ENCODE measurements at places on chromosomes 7 and 10. TPM values are rescaled to one million over a fixed set of nuclear protein-coding genes. Genes with fewer than 3 reads are reported as not detected.

HTR5A gene
- total RNA-seq: not detected

DDIT4 gene
- 293 TPM for total RNA-seq

ZNF485 gene
- 1.6 TPM for total RNA-seq

MSS51 gene
- 2.9 TPM for total RNA-seq

CHN2 gene
- total RNA-seq: 10.1 TPM

ZNF735 gene
- total RNA-seq: not detected

SPDYE16 gene
- total RNA-seq: not detected

CCDC7 gene
- 12.0 TPM for total RNA-seq

CFAP69 gene
- 0.42 TPM for total RNA-seq

SEMA3E gene
- total RNA-seq: not detected

LRRC4 gene
- not detected for total RNA-seq

- peaks cover 2% of the 10 kb centered on the region for H3K36me3 ChIP-seq
- no peak for DNase-seq
- H3K4me1 ChIP-seq: peaks cover 21% of the 10 kb centered on the region
- no peak overlapping the region for H3K4me3 ChIP-seq
- no peak overlapping the region for H3K27ac ChIP-seq
- peaks cover under 1% of the 10 kb centered on the region for H3K27me3 ChIP-seq
Observed at GRCh38 chr7:73735528-73735905, 3.1 kb downstream of the ABHD11 start.

DNA sequence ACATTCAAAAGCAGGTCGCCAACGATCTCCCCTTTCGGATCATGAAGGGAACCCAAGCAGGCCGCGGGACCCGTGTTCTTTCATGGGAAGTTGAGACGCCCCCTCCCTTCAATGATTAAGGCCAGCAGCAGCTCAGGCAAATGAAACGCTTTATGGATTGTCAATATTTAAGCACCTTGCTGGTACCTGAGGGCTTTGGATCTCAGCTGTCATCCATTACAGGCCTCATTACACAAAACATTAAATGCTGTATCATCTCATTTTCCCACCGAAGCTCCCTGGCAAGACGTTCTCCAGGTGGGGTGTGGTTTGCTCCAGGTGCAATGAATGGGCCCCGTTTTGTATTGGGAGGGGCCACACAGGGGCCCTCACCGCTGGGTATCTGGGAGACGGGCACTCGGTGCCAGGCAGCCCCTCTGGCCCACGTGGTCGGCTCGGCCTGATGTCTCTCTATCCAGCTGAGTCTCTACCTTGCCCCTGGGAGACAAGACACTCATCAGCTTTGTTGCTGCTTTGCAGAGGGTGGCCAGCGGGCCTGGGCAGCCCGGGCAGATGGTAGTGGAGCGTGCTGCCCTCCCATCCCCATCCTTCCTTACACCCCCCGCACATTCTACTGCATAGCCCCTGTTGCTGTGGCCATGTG is 456.1 kb upstream of the FOXK1 start:
- H3K4me3 ChIP-seq: no peak overlapping the region
- no peaks in the 10 kb centered on the region for H3K4me1 ChIP-seq
- no peaks in the 10 kb centered on the region for H3K36me3 ChIP-seq
- no peak overlapping the region for H3K27ac ChIP-seq
- no peaks in the 10 kb centered on the region for H3K27me3 ChIP-seq

DNA sequence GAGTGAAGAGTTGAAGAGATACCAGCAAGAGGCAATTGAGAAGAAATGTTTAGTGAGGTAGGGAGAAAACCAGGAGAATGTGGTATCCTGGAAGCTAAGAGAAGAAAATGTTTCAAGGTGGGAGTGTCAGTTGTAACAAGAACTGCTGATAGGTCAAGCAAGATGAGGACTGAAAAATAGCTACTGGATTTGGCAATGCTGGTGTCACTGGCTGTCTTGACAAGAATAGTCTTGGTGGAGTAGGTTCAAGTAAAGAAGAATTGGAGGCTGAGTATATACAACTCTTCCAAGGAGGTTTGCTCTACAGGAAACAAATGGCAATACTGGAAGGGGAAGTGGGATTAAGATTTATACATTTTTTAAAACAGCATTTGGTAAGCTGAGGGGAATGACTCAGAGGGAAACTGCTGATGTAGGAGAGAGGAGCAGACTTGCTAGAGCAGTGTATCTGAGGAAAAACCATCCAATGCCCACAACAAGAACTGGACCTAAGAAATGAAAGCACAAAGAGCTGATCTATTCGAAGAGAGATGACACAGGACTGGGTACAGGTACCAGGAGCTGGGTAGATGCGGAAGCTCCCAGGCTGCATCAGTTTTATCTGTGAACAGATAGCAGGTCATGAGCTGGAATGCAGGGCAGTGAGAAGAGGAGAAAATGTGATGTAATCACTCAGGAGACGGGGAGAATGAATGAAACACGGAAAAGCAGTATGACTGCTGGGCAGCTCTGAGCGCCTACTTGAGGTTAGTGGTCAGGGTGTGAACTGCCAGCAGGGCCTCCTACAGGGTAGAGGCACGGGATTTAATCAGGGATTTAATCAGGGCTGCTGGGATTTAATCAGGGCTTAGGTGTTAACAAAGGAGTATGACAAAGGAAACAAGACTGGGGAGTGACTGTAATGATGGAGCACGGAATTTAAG is 34.5 kb downstream of the FAM25A start:
- no peak overlapping the region for H3K4me3 ChIP-seq
- no peak overlapping the region for H3K27ac ChIP-seq
- no peak for DNase-seq
- peaks cover 37% of the 10 kb centered on the region for H3K36me3 ChIP-seq
- H3K4me1 ChIP-seq: no peaks in the 10 kb centered on the region

GRCh38 chr7:34523226-34523918 is 134.6 kb upstream of the NPSR1 start:
- H3K36me3 ChIP-seq: no peaks in the 10 kb centered on the region
- no peak overlapping the region for H3K4me3 ChIP-seq
- no peak overlapping the region for H3K27ac ChIP-seq

- no peaks in the 10 kb centered on the region for H3K27me3 ChIP-seq
- H3K27ac ChIP-seq: no peak overlapping the region
- no peak overlapping the region for H3K4me3 ChIP-seq
- no peaks in the 10 kb centered on the region for H3K36me3 ChIP-seq
- H3K4me1 ChIP-seq: no peaks in the 10 kb centered on the region
Observed at GRCh38 chr7:81064426-81064825, 145.6 kb upstream of the SEMA3C start.

- peaks cover 1% of the 10 kb centered on the region for H3K36me3 ChIP-seq
- H3K4me3 ChIP-seq: no peak overlapping the region
Observed at GRCh38 chr7:98616381-98617050, 569 bp upstream of the NPTX2 start.

DNA sequence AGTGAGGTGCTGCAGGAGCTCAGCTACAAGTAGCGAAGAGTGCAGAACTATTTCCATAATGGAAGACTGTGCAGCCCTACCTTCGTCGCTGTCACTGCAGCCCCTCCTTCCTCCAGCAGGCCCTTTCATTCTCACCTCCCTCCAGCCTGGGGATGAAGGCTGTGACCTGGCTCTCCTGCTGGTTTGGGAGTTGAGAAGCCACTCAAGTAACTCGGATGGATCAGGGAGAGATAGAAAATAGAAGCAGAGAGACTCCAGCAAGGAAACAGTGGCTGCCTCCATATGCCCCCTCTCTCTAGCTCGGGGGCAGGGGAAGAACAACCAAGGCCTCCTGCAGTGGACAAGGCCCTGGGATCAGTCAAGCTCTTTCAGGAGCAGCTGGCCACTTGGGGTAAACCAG is 37.4 kb upstream of the NPFFR1 start:
- no peak overlapping the region for H3K4me3 ChIP-seq
- H3K27me3 ChIP-seq: no peaks in the 10 kb centered on the region
- peaks cover 41% of the 10 kb centered on the region for H3K4me1 ChIP-seq
- DNase-seq: no peak

GRCh38 chr7:22771194-22771871 is 44.3 kb downstream of the IL6 start:
- no peak overlapping the region for H3K4me3 ChIP-seq
- H3K4me1 ChIP-seq: no peaks in the 10 kb centered on the region
- DNase-seq: no peak
- H3K27ac ChIP-seq: no peak overlapping the region
- peaks cover 64% of the 10 kb centered on the region for H3K27me3 ChIP-seq
- H3K36me3 ChIP-seq: no peaks in the 10 kb centered on the region

DNA sequence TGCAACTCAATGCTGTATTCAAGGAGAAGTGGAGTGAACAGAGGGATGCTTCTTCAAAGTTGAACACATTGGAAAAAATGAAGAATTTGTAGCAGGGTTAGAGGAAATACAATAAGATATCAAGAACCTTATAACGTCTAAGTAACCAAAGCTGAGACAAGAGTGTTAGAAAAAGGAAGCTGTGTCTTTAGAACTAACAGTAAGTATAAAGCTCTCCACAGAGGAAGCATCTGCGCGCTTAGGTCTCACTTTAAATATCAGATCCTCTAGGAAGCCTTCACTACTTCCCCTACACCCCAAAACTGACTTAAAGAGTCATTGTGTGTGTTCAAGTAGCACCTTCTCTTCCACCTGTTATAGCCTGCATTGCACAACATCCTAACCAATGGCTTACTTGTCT is 43.0 kb downstream of the CH25H start:
- no peak for DNase-seq
- peak overlapping the region; percentile 73 for H3K4me3 ChIP-seq
- H3K4me1 ChIP-seq: peaks cover 30% of the 10 kb centered on the region
- peak overlapping the region; percentile 91 for H3K27ac ChIP-seq
- peaks cover 5% of the 10 kb centered on the region for H3K36me3 ChIP-seq

- DNase-seq: no peak
- no peak overlapping the region for H3K27ac ChIP-seq
- H3K36me3 ChIP-seq: no peaks in the 10 kb centered on the region
- H3K27me3 ChIP-seq: no peaks in the 10 kb centered on the region
Observed at GRCh38 chr10:116011929-116012328, 261.1 kb downstream of the GFRA1 start.

GRCh38 chr10:124989526-124989925 is 47.6 kb downstream of the ZRANB1 start:
- H3K4me1 ChIP-seq: no peaks in the 10 kb centered on the region
- H3K36me3 ChIP-seq: peaks cover 9% of the 10 kb centered on the region
- no peaks in the 10 kb centered on the region for H3K27me3 ChIP-seq
- no peak overlapping the region for H3K27ac ChIP-seq
- DNase-seq: no peak
- H3K4me3 ChIP-seq: no peak overlapping the region

DNA sequence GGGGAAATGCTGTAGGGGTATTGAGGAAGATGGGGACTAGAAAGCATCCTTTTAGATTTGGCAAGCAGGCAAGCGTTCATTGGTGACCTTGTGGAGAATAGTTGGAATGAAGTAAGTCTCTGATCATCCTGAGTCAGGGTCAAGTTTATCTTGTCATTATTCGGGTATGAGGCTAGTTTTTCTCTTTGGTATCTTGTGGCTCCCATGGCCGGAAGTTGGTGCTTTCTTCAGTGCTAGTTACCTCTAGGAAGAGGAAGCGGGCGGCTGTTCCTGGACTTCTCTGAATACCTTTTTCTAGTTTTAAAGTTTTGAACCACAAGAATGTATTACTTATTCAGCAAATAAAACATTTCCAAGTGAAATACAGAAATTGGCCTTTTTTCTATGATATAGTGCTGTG is 9.2 kb downstream of the CREM start:
- H3K4me1 ChIP-seq: peaks cover 41% of the 10 kb centered on the region
- peak; percentile 73 for DNase-seq
- H3K36me3 ChIP-seq: peaks cover 3% of the 10 kb centered on the region
- peak overlapping the region; percentile 62 for H3K4me3 ChIP-seq

- peak overlapping the region; percentile 2 for H3K4me3 ChIP-seq
- peaks cover 48% of the 10 kb centered on the region for H3K4me1 ChIP-seq
- peaks cover 32% of the 10 kb centered on the region for H3K36me3 ChIP-seq
- DNase-seq: no peak
- no peaks in the 10 kb centered on the region for H3K27me3 ChIP-seq
- peak overlapping the region; percentile 5 for H3K27ac ChIP-seq
Observed at GRCh38 chr10:12193193-12193592, 2.5 kb downstream of the NUDT5 start.

DNA sequence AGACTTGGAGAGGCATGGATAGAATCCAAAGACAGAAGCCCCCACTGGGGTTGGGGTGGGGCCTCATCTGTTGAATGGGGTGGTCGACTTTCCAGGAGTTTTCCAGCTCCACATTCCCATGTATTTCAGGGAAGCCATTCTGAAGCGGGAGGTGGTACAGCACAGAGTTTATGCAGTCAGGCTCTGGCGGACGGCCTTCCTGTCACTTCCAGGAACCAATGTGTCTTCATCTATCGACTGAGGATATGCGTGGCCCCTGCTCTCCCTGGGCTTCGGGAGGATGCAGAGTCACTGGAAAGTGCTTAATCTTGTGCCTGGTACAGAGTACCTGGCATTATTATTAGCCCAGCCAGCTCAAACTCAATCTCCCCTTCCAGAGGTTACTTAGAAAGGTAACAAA is 26.3 kb downstream of the DOCK1 start:
- H3K4me1 ChIP-seq: no peaks in the 10 kb centered on the region
- DNase-seq: no peak
- H3K36me3 ChIP-seq: no peaks in the 10 kb centered on the region
- no peaks in the 10 kb centered on the region for H3K27me3 ChIP-seq

GRCh38 chr7:44329888-44330287 is 4.5 kb upstream of the CAMK2B start:
- DNase-seq: no peak
- peaks cover 31% of the 10 kb centered on the region for H3K27me3 ChIP-seq
- peaks cover 7% of the 10 kb centered on the region for H3K4me1 ChIP-seq
- no peak overlapping the region for H3K4me3 ChIP-seq
- H3K27ac ChIP-seq: no peak overlapping the region

DNA sequence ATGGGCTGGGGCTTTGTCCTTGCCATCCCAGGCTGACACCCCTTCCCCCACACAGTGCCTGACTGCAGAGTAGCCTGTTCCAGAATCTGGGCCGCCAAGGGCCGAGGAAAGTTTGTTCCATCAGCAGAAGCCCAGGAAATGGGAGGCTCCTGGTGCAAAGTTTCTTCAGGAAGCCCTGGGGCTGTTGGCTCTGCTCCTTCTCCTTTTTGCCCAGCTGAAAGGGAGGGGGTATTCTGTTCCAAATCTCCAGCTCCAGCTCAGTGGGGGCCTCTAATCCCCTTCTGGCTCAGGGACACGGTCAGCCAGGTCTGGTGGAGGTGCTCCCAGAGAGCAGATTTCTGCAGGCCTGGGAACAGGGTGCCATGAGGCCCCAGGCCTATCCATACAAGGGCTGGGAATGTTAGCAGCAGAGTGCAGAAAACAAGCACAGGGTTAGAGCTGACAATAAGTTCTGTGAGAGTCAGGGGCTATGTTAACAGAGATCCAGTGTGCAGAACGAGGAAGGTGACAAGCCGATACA is 399.5 kb downstream of the RPS24 start:
- no peak overlapping the region for H3K27ac ChIP-seq
- no peak for DNase-seq

- no peak overlapping the region for H3K4me3 ChIP-seq
- no peaks in the 10 kb centered on the region for H3K36me3 ChIP-seq
- DNase-seq: no peak
- no peak overlapping the region for H3K27ac ChIP-seq
- peaks cover 49% of the 10 kb centered on the region for H3K27me3 ChIP-seq
Observed at GRCh38 chr10:125012851-125013528, 71.1 kb downstream of the ZRANB1 start.
